Stimulated activated CD4-positive, alpha-beta T cell treated with anti-CD3 and anti-CD28 coated beads, Interleukin-1b, Interleukin-23, amount 100 ng/mL, for 1 hour (primary cell): ENCODE measurements at places on chromosomes 5 and 9.

- DNase-seq = no peak
Measured at GRCh38 chr5:33631786-33632185, 191.0 kb downstream of the TARS1 start.

GRCh38 chr5:90982576-90982975 is 400.5 kb downstream of the ARRDC3 start:
- no peak for DNase-seq

GRCh38 chr5:144950996-144951395 is 780.3 kb downstream of the KCTD16 start:
- DNase-seq = no peak

DNA sequence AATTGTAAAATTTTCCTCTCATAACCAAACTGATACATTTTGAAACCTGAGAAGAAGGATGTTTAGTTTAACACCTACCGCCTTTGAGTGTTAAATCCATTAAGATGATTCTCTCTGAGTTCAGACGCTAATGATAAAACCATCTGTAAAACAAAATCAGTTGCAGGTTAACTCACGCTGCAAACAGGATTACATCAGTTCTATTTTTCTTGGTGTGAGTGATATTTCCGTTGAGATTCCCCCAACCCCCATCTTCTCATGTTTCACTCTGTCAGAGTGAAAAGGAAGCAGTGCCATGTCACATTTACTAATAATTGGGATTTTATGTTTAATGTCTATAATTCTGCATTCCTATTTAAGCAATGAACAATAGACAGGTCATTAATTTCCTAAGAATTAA is 146.5 kb downstream of the FANCC start:
- DNase-seq = no peak

DNA sequence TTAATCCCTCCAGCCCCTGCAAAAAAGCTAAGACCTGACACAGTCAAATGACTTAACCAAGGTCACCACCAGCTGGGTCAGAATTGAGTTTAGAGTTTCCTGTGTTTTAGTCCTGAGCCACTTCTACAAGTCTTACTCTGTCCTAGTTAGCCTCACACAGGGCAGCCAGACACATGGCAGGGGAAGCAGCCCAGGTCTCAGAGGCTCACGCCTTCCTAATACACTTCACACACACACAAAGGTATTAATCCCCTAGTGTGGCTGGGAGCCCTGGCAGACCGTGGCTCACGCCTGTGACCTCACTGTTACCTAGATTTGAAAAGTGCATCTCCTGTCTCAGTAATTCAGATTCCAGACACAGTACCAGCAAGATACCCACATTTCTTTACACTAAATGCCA is 77.4 kb upstream of the WWC1 start:
- DNase-seq = no peak

DNA sequence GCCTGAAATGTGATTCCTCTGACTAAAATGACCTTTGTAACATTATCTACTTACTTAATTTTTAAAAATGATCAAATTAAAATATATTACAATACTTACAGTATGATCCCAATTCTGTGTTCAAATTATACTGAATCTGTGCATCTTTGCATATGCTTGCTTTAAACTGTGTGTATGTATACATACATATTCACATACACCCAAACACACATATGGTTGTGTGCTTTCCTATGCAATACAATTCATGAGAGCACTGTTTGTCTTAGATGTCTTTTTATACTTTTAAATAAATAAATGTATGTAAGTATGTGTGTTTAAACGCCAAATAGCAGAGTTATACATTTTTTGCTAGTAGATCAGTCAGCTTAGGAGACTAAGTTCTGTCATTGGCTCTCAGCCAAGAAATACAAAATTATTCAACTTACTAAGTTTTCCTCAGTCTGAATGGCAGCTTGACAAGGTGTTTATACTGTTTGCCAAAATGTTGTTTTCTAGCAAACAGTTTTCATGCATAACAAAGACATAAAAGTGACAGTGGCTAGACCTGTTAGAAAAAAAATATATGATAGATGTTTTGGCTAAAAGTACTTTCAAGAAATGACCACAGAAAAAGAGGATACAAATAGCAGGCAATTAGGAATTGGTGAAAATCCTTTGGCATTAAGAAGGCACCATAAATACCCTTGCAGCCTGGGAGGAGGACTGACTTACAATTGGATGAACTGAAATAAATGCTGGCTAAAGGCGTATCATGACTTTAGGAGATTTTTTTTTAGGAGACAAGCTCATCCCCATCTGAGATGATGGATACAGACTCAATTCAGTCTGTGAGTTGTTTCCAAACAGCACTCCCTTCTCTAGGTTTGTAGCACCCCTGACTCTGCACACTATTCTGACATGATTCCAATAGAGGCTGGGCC is 7.9 kb downstream of the TICAM2 start:
- DNase-seq = no peak

DNA sequence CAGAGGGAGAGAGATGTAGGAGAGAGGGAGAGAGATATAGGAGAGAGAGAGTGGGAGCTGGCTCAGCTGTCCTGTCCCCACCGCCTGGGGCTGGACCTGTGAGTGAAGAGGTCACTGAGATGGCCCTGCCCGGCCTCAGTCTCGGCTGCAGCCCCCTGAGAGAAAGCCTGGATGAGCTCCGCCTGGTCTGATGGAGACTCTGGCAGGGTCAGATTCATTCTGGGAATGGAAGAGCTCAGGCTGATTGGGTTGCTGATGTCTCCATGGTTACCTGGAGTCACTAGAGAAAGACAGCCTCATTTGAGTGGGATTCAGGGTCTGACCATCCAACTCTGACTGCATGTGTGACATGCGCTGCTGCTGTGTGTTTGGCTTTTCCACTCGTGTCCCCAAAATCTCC is 27.1 kb upstream of the SEMA4D start:
- DNase-seq = no peak
